Stimulated activated CD4-positive, alpha-beta T cell treated with anti-CD3 and anti-CD28 coated beads, Interleukin-1b, Interleukin-23, amount 100 ng/mL, for 4 hours (primary cell): ENCODE measurements at places on chromosomes 1 and 21.

DNA sequence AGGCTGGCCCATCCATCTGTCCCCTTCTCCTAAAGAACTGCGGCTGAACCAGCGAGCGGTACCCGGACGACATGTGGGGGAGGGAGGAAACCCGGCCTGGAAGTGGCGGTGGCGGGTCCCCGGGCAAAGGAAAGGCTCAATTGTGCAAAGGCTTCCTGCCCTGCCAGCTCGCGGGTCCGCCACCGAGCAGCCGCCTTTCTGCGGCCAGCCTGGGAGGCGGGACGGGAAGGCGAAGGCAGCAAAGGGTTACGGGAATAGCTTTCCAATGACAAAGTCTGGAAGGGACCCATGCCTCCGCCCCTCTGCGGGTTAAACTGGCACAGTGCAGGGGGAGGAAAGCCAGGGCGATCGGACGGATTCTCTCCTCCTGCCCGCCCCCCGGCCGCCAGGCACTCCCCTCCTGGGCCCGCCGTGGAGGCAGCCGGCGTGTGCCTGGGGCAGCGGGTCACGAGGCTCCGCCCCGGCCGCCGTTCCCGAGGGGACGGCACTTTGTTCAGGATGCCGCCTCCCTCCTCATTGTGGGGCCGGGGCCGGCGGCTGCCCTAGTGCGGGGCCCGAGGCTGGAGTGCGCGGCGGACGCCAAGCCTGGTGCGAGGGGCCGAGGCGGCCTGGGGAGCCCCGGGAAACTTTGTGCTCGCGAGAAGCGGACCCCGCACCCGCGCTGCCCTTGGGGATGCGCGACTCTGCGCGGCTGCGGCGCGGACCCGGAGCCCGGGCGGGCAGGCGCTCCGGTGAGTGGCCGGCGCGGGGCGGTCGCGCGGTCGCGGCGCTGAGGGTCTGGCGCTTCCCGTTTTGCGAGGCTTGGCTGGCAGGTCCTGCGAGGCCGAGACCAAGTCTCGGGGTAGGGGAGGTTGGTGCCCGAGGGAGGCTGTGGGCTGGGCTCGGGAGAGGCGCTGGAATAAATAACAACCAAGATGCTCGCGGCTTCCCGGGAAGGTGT, at the start of gene NAV1:
TSS of gene NAV1 (plus strand) at position 516 of the 940 bp plus-strand sequence. CDS start 83,758 bp downstream, outside the sequence.
- no peak for DNase-seq

- no peak for DNase-seq
Observed at GRCh38 chr1:159000625-159001024, 9.1 kb upstream of the IFI16 start.

- DNase-seq = no peak
Observed at GRCh38 chr1:177211231-177211630, 40.5 kb downstream of the BRINP2 start.

GRCh38 chr1:65606426-65606825, 186.0 kb downstream of the LEPR start:
- no peak for DNase-seq

GRCh38 chr21:25385911-25386474, 221.3 kb downstream of the MRPL39 start:
- no peak for DNase-seq

DNA sequence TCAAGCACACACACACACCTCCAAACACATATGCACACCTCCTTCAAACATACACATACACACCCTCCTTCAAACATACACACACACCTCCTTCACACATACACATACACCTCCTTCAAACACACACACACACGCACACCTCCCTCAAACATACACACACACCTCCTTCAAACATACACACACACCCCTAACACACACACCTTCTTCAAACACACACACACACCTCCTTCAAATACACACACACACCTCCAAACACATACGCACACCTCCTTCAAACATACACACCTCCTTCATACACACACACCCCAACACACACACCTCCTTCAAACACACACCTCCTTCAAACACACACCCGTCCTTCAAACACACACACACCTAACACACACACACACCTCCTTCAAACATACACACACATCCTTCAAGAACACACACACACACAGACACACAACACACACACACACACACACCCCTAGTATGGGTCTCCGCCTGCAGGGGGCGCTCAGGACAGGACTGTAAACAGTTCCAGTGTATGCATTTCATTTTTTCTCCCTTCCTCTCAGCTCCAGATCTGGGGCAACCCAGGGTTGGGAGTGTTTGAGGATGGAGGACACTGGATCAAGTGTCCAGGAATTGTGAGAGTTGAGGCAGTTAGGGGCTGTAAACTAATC, 12.1 kb downstream of the LGR6 start:
- DNase-seq = no peak

DNA sequence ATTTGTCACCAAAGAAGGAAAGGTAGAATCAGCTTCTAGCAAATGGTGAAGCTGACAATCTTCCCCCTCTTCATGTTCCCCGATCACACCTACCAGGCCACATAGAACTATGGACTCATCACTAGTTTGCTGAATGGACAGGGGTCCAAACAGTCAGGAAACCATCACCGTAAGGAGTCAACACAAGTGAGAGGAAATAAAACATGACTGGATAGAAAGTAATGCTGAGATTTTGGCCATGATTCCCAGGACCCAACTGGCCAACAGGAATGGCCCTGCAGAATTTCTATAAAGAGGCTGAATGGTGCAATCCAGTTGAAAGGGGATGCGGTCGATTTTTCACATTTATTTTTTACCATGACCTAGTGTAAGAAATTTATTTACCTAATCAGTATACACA, 10.7 kb downstream of the DDAH1 start:
- DNase-seq = no peak

- DNase-seq = no peak
Observed at GRCh38 chr1:236799001-236799400, 3.9 kb downstream of the MTR start.

DNA sequence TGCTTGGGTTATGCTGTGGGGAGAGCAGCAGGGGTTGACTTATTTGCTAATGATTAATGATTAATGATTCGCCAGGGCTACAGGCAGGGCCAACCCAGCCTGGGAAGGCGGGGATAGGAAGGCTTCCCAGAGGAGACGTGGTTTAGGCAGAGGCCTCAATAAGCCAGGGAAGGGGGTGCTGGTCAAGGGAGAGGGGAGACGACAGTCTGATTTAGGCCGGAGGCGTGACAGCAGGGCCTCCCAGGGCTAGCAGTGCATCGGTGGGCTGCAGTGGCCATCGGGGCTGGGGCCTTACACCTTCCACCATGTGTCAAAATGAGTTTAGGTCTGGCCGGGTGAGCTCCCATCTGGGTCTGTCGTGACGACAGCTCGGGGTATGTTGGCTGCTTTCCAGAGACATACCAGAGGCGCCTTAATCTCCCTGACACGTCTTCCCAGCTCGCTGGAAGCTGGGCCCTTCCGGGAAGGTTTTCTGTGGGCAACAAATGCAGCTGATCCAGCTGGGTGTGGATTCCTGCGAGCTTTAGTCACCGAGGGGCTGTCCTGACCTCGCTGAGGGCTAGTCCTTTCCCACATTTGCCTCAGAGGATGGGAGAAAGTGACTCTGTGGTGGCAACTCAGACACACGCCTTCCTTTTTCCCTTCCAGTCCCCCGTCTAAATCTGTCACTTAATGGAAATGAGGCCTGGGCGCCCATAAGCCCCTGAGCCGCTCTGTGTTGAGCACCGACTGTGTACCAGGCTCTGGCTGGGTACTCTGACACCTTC, 3.7 kb upstream of the SLC1A7 start:
- no peak for DNase-seq
